ENCODE measurements at places on chromosomes 1 and 21.

- DNase-seq: no peak
These were observed 30.9 kb downstream of the VWA5B1 start for GRCh38 chr1:20321573-20321972.

DNA sequence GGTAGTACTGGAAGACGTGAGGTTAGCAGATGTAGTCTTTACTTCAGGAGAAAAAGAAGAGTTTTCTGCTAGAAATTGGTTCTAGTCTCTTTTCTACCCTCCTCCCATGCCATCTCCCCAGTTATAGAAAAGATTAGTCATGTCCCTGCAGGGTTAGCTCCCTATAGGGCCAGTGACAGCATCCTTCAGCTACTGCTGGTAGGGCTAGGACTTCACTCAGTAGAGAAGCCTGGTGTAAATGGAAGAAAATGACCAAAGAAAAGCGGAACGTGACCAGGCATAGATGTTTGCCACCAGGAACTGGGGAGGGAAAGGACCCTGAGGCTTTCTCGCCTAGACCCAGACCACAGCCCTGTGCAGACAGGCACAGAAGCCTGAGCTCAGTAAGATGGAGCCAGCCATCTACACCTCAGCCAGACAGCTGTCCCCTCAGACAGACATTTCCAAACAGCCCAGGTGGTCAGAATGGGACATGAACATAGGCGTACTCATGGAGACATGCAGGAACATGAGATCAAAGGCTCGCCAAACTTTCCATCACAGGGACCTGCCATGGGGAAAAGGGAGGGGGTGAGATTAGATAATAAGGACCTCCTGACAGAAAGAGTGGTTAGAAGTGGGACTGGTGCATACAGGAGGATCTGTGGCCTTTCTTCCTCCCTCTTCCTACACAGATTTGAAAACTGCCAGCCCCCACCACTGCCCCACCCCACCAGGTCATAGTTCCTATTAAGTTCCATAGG lies 23.5 kb upstream of the SLAMF9 start:
- DNase-seq: no peak

GRCh38 chr1:171251042-171251951 lies 3.0 kb downstream of the FMO1 start:
- peak; percentile 40 for DNase-seq

GRCh38 chr1:226019572-226019971 lies 20.4 kb upstream of the SDE2 start:
- DNase-seq: no peak

- no peak for DNase-seq
These were observed 86.6 kb downstream of the DMRTB1 start for GRCh38 chr1:53545663-53546408.
